ENCODE measurements at places on chromosomes 16 and 17.
A peak's percentile ranks its signal among the peaks of the same experiment; 100 is the strongest.

- DNase-seq, result peak; percentile 53
Measured at GRCh38 chr17:58991718-58992331, 114.9 kb downstream of the TRIM37 start.

DNA sequence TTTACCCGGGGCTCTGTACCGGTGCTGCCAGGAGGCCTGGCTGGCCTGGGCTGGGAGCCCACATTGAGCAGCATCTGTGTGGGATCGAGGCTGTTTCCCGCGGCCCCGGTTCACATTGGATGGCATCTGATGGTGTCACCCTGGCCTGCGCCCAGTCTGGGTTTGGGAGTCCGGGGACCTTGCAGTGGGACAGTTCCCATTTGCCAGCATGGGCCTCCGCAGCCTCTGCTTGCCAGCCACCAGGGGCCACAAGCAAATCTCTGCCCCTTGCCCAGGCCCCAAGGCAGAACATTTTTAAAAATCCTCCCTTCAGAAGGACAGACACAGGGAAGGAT, 64.5 kb downstream of the BANP start:
- no peak for DNase-seq

- DNase-seq, result no peak
Measured at GRCh38 chr16:11094857-11095565, 150.6 kb downstream of the CLEC16A start.

DNA sequence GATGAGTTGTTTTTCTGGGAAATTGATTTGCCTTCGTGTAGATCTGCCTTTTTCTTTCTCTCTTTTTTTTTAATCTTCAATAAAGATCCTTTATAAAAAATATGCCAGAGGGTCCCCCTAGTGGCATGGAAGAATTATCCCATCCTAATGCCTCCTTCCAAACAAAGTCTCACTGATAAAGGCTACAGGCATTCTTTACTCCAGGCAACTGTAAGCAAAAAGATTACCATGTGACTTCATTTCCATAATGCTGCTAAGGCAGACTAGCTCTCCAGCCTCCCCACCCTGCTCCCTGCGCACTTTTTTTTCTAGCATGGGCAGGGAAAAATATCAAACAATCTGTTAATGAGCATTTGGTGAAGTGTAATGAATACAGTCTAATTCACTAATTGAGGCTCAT, 220.2 kb upstream of the CDH8 start:
- DNase-seq, result no peak

- DNase-seq, result no peak
Measured at GRCh38 chr17:36697903-36698530, 96.6 kb downstream of the MRM1 start.

DNA sequence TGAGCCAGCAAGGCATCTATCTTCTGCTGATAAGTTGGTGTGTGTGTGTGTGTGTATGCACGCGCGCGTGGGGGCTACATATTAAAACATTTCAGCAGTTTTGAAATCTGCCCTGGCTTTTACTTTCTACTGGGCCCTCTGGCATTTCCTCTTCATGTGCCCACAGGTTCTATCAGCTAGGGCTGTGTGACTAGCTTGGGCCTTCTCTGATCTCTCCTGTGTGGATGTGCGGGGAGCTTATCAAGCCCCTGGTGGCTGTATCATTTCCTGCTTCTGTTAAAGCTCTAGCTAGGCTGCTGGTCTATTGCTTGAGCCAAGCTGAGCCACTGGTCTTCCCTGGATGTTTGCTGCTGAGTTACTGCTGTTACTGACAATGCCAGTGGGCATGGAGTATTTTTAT, 132.5 kb downstream of the AATF start:
- DNase-seq, result no peak

DNA sequence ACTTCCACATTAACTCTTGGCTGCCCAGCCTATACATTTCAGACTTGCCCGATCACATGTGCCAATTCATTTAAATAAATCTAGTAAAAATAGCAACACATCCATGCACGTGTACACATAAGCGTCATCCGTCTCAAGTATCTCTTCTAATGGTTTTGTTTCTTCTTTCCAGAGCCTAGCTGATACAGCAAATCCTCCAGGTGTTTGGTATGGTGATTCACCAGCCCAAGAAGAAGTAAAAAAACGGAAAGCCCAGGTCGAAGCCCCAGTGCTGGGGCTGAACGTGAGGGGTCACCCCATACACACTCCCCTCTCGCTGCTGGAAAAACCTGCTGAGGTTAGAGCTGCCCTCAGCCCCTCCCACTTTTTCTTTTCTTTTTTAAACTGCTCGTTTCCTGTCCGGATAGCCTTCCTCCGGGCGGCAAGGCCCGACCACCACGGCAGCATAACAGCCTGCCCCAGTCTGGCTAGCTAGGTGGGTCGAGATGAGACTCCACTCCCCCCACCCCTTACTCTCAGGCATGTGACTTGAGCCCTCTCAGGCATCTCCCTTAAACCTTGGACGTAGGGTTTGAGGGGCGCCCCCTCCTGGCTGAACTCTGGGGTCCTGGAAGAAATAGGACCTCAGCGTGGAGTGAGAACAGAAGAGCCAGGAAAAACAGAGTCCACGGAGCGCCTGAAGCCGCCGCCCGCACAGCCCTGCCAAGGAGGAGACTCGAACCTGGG, 13.9 kb upstream of the OR1F1 start:
- no peak for DNase-seq

- no peak for DNase-seq
Measured at GRCh38 chr17:35132099-35132498, 10.0 kb downstream of the NLE1 start.

- DNase-seq, result no peak
Measured at GRCh38 chr16:59328961-59329360, 594.8 kb upstream of the GOT2 start.

All from GM04503 (cell line).